NCI-H510A (cell line): ENCODE measurements at places on chromosomes 13 and 19.

DNA sequence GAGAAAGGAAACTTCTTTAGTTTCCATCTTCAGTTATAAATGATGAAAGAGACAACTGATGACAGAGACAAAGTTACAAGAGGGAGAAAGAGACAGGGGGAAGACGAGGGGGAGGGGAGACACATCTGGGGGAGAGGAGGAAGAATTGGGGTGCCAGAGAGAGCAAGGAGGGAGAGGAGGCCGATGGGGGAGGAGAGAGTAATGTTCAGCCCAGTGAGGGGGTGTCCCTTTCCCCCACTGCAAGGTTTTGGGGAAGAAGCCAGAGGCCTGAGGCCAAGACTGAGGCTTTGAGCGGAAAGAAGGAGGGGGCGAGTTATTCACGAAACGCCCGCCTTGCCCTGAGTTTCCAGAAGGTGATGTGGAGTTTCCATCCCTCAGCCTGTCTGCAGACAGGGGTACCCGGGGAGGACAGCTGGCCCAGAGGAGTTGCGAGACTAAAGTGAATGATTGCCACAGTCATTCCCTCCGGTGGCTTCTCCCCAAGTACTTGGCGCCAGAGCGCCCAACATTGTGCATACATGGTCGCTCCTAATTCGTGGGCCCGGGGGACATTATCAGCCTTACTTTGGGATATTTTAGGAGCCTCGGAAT, 558 bp upstream of the PPAN start:
- DNase-seq = no peak

DNA sequence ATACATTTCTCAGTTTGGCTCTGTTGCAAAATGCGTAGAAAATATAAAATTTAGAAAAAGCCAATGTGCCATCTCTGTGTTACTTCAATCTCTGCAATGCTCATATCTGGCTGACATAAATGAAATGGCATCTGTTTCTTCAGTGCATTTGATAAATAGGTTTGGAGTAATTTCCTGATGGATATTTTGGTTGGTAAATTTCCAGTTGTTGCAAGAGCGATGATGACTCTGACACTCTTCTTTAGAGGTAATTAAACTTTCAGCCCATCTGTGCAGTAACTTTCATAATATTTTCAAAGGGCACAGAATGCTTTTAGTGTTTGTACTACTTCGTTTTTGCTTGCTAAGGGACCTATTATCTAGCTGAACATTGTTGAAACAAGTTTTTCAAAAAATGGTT, 1286.4 kb downstream of the PCDH9 start:
- no peak for DNase-seq

DNA sequence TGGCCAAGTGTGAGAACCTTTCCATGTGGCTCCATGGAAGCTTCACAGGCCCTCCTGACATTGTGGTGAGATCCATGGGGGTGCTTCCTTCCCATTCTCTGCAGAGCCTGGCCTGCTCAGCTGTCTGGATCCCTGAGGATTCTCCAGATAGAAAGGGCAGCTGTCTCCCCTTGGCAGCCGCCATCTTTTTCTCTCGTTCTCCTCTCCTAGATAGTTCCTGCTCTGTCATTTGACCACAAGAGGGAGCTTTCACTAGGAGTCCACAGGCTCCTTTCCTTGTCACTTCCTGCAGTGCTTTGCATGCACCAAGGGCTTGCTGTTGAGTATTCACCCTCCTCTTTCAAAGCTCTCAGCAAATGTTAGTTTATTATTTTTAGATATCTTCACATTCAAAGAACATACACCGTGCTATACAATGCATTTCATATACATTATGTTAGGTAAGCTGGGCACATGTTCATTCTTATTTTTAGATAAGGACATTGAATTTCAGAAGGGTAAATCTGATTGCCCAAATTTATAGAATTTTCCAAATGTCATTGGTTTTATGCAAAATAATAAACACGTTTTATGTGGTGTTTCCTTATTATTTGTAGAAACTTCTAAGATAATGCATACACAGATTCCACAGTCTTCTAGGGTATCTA, 133.2 kb downstream of the FRY start:
- DNase-seq = peak; percentile 58

DNA sequence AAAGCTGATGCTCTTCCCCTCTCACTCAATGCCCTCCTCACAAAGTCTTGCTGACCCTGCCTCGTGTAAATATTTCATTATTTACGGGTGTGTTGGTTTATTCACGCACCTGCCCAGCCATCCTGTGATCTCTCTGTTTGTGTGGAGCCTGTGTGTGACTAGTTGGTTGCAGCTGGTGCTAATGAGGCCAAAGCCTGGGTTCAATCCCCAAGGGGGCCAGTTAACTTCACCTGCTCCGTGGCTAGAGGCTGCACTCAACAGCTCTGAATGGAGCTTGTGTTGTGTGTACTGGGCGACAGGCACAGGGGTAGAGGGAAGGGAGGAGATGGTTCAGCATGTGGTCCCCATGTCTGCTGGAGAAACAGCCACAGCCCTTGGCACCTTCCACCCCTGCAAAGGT, 109.5 kb downstream of the DNAJC15 start:
- DNase-seq = no peak

- no peak for DNase-seq
These were observed 1.2 kb downstream of the ZSWIM4 start for GRCh38 chr19:13796301-13797057.

- no peak for DNase-seq
These were observed 32.3 kb upstream of the MATK start for GRCh38 chr19:3818466-3818865.

- DNase-seq = no peak
These were observed 45.6 kb downstream of the ANKRD10 start for GRCh38 chr13:110869231-110869804.

GRCh38 chr13:84399320-84400085, 517.2 kb upstream of the SLITRK1 start:
- DNase-seq = no peak

- no peak for DNase-seq
These were observed 84.5 kb upstream of the FRY start for GRCh38 chr13:31947105-31947504.

DNA sequence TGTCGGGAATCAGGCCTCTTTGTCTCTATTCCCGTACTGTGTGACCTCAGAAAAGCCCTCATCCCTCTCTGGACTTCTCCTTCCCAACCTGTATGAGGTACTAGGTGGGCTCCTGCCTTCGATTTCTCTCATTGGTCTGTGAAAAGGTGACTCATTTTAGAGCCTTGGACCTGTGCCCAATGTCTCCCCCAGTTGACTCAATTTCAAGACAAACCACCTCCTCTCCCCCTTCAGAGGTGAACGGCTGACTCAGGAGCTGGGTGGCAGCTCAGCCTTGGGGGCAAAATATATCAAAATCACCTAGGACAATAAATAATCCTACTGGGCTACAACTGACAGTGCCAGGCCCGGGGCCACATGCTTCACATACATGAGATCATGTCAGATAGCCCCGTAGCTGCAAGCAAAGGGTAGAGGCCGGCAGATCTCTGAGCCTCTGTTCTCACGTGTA, 630 bp downstream of the COQ8B start:
- no peak for DNase-seq

GRCh38 chr19:746208-746819, 4.6 kb upstream of the MISP start:
- DNase-seq = no peak

DNA sequence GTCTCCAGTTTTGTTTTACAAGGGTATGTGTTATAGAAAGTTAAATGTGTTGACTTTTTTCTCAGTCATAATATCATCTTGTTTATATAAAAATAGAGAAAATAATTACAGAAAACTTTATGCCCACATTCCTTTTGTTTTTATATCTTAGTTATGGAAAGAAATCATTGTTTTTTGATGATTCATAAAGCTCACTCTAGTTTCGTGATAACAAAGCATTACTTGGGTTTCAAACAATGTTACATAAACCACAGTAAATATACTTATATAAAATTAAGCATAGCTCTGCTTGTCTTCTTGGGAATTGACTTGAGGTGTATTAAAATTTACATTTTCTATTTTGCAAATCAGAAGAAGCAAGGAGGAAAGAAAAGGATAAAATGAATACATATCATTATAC, 111.8 kb downstream of the SGCG start:
- no peak for DNase-seq

GRCh38 chr13:42728507-42729180, 52.7 kb upstream of the FAM216B start:
- DNase-seq = no peak

DNA sequence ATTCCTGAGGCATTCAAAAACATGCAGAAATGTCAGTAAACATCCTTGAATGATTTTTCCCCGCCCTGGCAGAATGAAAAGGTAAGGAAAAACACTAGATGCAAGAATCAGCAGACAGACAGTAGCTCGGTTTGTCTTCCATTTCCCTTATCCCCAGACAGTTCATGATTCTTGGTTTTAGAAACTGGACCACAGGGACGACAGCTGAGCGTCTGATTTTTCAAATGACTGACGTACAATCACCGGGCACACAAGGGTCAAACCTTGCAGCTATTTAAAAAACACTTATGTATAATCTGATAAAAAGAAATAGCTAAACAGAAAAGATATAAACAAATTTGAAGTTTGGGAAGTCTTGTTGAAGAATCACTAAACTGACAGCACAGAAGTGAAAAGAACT, 47.1 kb downstream of the DCLK1 start:
- no peak for DNase-seq

DNA sequence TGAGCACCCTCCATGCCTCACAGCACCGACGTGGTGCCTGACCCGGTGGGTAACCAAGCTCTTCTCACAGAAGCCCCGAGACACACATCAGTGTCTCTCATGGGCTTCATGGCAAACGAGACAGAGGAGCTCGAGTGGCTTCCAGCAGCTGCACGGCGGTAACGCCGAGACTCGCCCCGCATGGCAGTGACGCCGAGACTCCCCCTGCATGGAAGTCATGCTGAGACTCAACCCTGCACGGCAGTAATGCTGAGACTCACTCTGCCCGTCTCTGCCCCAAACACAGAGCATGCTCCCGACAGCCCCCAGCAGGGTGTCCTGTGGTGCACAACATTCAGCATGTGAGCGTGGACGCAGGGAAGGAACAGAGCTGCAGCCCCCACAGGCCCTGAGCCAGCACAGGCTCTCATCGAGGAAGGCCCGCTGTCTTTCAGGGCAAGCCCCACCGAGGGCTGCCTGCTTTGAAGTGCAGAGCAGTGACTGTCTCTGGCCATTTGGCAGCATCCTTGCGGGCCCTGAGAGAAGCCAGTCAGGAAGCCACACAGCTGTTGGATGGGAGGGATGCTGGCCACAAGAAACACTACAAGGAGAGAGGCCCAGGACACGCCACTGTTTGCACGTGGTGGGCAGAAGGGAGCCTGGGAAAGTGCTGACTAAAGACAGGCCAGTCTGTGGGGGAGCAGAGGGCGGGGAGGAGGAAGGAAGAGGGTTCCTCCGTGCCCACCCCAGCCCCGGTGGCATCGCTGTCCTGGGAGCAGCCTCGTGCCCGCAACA, 9.5 kb downstream of the GAS6 start:
- DNase-seq = no peak

GRCh38 chr13:91934354-91934753, 535.9 kb downstream of the GPC5 start:
- no peak for DNase-seq

GRCh38 chr13:27405546-27406134, 18.8 kb upstream of the GTF3A start:
- no peak for DNase-seq

- no peak for DNase-seq
These were observed 38.2 kb upstream of the IGSF23 start for GRCh38 chr19:44575116-44575700.

DNA sequence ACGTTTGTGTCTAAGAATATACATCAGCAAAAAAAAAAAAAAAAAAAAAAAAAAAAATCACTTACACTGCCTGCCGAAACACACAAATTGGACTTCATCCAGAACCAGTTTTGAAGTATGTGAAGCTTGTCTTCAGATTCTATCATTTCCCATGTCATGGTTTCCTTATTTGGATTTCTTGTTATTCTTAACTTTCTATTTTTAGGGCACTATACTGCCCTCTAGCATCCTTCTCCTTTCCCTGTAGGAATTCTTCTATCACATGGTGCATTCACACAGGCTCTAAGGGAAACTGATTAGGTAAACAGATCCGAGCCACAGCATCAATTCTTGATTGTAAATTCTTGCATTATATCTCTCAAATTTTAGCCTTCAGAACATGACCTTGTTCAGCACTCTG, 1507.5 kb downstream of the OLFM4 start:
- no peak for DNase-seq

GRCh38 chr13:93399212-93399611, 172.6 kb downstream of the GPC6 start:
- DNase-seq = no peak

DNA sequence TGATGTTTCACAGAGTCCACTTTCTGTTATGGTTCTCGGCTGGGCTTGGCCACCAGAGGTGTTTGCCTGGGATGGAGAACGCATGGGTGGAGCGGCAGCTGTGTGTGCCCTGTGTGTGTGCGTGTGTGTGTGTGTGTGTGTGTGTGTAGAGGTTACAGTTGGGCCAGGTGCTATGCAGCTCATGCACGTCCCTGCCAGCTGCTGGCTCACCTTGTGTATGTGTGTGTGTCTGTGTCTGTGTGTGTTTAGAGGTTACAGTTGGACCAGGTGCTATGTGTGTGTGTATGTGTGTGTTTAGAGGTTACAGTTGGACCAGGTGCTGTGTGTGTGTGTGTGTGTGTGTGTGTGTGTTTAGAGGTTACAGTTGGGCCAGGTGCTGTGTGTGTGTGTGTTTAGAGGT, 33.0 kb upstream of the PEG3 start:
- DNase-seq = no peak

DNA sequence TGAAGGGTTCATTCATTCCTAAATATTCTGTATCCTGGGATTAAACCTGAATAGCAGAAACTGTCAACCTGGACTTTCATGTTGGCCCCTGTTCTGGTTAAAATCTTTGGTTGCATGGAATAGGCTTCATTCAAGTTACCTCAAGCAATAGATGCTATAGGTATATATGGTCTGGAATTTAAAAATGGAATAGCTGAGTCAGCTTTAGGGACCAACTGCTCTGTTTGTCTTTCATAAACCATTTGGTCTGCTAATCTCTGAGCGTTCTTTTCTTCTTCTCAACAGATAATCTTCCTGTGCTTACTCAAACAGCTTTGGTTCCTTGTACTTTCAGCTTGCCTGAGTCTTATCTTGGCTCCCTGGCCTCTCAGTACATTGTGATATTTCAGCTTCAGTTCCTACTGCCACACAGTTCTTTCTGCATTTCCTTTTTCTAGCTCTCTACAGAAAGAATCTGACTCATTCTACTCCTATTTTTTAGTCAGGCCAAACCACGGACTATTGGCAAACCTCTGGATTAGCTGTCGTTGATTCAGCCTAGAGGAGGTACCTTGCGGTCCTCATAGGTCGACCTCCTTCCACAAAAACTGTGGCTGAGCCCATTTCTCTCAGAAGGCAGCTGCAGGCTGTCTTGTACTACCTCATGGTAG, 35.9 kb upstream of the MAB21L1 start:
- DNase-seq = no peak

- DNase-seq = no peak
These were observed 39.4 kb downstream of the VAV1 start for GRCh38 chr19:6811906-6812305.

GRCh38 chr13:66556306-66556705, 673.8 kb downstream of the PCDH9 start:
- no peak for DNase-seq
